Effector CD8-positive, alpha-beta T cell (primary cell): ENCODE measurements at places on chromosomes 4 and X.

DNA sequence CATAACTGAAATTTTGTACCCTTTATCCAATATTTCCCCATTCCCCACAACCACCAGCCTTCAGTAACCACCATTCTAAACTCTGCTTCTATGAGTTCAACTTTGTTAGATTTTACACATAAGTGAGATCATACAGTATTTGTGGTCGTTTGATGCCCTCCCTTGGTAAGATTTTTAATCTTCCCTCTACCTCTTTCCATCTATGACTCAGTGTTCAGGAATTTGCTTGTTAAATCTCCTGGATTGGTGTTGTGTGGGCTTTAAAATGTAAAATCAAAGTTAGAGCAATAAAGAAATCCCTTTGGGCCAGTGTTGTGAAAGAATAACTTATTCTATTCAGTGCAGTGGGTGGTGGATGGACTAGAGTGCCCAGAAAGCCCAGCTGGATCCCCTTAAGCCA, 37.4 kb downstream of the SLC16A2 start:
- no peak for DNase-seq

DNA sequence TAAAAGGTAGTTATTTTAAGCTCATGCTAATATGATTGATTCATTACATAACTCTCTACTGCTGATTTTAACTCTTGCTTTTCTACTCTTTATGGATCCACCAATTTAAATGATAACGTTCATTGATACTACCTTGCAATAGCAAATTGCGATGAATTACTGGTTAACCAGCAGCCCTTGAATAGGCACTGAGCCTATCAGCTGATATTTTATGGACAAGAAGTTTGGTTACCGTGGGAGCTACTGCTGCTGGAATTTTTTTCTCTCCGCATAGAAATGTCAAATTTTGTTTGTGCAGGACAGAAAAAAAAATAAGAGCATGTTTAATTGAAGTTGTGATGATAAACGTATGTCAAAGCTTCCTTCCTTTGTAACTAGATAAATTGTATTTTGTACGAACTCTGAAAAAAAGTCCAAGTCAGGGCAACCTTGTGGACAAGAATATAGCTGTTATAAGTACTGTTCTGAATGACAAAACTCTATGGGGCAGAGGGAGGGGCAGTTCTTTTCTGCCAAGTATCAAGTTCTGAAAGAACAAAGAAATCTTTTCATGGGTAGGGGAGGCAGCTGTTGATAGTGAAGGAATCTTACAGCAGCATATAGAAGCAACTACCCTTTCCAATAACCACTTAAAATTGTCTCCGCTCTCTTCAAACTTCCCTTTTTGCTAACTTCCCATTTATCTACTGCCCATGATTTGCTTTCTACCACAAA, 434.9 kb upstream of the PABPC4L start:
- DNase-seq = no peak

DNA sequence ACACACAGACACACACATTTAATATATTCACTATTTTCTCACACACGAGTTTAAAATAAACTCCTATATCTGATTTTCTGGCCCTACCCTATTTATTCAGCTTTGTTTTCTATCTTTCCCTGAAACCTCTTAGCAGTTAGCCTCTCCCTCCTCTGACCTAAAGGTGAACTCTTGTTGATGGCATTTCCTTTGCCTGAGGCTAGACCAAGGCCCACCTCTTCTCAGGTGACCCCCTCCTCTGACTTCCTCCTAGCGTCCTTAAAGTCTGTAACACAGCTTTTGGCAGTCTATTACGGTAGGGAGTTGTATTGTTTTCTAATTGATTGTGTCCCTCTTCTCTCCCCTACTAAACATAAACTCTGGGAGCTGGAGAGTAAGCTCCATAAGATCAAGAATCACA, 1.7 kb upstream of the SRPX2 start:
- DNase-seq = no peak

- no peak for DNase-seq
Observed at GRCh38 chr4:109754093-109754857, 24.4 kb upstream of the PLA2G12A start.

DNA sequence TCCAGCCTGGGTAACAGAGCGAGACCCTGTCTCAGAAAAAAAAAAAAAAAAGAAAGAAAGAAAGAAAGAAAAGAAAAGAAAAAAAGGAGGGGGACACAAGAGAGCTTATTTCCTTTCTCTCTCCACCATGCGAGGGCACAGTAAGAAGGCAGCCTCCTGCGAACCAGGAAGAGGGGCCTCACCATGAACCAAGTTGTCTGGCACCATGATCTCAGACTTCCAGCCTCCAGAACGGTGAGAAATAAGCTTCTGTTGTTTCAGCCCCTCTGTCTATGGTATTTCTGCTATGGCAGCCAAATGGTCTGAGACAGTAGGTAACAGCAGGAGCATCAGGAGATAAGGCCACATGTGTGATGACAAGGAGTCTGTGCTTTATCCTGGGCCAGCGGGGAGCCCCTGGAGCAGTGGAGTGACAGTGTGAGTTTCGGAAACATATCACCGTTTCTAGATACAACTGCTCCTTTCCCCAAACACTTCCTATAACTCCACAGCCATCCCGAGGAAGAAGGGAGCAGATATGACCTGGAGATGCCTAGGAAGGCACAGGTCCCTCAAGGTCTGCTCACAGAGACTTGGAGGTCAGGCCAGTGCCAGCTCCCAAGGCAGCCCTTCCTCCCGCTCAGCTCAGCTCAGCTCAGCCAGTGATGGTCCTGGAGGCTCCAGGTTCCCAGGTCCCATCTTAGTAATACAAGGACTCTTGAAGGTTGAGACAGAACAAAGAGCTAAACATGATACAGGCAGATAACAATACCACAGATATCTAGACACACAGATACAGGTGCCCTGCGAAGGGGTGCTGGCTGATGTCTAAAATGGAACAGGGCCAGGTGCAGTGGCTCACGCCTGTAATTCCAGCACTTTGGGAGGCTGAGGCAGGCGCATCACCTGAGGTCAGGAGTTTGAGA, 17.7 kb downstream of the JAKMIP1 start:
- no peak for DNase-seq

DNA sequence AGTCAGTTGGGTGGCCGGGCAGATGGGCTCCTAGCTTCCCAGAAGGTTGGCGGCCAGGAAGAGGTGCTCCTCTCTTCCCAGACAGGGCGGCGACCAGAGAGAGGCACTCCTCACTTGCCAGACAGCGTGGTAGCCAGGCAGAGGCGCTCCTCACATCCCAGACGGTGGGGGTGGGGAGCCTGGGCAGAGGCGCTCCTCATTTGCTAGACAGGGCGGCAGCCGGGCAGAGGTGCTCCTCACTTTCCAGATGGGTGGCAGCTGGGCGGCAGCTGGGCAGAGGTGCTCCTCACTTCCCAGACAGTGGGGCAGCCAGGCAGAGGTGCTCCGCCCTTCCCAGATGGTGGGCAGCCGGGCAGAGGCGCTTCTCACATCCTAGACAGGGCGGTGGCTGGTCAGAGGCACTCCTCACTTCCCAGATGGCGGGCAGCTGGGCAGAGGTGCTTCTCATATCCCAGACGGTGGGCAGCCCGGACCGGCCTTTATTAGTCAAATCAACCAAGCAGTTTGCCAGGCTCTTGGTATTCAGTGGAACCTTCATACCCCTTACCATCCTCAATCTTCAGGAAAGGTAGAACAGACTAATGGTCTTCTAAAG, 13.5 kb upstream of the NONO start:
- no peak for DNase-seq

GRCh38 chrX:35288657-35289056, 346.1 kb downstream of the FAM47B start:
- no peak for DNase-seq
